ENCODE measurements at places on chromosomes 3 and 15.
A peak's percentile ranks its signal among the peaks of the same experiment; 100 is the strongest.

DNA sequence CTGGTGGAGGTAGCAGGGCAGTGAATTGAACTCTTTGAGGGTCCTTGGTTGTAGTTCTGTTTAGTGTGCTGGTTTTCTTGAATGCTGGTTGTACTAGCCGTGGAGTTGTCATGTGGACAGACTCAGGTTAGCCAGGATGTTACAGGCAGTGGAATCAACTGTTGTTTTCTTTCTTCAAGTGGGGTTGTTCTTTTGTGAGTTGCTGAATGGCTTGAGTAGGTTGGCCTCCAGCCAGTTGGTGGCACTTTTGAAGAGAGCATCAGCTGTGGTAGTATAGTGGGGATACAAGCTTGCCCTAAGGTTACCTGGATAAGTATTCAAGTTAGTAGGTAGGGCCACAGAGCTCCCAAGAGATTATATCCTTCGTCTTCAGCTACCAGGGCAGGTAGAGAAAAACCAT lies 31.8 kb upstream of the RARB start:
- DNase-seq, result no peak

DNA sequence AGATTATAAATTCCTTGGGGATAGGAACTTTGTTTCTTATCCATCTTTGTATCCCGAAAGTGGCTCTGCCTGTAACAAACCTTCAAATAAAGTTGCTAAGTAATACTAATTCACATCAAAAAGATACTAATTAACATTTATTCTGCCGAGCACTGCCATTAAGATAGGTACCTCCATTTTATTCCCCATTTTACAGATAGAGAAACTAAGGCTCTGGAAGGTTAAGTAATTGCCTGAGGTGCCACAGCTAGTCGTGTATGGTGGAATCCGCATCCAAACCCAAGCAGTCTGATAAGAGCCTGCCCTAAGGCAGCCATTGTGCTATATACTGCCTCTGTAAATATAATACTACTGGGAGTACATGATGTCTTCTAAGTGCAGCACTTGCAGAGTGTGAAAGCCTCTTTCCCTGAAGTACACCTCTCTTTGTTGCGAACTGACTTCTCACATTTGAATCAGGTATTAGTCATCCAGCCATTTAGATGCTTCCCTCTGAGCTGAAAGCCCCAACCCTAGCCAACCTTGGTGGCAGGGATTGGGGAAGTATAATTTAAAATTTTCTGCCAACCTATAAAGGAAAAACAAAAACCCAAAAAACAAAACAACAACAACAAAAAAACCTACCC lies 78.5 kb upstream of the CHD2 start:
- peak; percentile 27 for DNase-seq

DNA sequence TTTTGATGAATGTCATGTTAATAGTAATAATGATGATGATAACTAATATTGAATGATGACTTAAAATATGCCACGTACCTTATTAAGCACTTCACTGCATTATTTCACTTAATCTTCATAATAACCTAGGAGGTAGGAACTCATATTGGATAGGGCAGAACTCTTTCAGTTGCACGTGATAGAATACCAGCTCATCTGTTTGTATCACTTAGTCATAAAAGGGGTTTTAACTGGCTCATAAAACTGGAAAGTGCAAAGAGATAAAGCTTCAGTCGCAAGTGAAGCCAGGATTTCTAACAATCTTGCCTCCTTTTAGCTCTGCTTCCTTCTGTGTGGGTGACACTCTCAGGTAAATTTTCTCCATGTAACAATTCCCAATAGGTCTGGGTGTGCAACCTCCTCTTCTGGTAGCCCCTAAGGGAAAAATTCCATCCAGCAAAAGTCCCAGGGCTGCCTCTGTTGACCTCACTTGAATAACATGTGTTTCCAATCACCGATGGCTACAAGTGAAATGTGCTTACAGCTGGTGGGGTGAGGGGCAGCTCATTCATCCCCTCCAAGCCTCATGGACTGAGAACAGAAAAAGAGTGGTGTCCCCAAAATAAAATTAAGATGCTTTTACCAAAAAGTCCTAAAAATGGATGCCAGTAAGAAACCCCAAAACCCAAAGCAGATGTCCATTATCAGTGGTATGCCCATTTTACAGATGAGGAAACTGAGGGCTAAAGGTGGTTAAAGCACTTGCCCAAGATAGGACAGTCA lies 9.3 kb downstream of the GXYLT2 start:
- DNase-seq, result no peak

DNA sequence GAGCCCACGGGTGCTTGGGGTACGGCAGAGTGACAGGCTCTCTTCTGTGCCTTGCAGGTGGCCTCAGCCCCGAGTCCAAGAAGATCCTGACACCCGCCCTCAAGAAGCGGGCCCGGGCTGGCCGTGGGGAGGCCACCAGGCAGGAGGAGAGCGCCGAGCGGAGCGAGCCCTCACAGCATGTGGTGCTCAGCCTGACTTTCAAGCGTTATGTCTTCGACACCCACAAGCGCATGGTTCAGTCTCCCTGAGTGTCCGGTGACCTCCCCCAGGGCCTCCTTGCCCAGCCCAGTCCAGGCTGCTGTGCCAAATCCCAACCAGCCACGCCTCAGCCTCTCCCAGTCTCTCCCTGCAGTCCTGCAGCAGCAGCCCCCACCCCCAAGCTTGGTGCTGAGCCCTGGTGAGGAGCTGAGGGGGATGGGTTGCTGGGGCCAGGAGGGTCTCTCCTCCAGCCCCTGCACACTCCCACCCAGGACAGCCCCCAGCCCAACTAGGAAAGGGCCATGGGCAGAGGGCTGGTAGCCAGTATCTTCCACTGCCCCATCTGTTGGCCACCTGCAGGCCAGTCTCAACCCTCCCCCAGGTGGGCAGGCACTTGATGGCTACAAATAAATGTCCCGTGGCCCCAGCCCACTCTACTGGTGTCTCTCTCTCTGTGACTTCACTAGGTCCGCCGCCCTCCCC lies 58.5 kb downstream of the DNAJB8 start:
- DNase-seq, result no peak

DNA sequence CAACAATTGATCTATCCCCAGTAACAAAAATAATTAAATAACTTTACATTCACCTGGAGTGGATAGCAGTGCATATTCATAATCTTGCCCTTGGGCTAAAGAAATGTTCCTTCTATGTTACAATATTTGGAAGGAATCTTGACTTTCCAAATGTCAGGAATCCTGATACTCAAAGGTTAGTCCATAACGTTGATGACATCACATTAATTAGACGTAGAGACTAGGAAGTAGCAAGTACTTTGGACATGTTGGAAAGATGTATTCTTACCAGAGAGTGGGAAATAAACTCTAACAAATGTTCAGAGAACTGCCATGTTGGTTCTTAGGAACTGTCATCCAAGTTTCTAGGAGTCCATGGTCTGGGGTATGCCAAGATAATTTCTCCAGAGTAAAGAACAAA lies 70.6 kb upstream of the SLC25A36 start:
- DNase-seq, result no peak

DNA sequence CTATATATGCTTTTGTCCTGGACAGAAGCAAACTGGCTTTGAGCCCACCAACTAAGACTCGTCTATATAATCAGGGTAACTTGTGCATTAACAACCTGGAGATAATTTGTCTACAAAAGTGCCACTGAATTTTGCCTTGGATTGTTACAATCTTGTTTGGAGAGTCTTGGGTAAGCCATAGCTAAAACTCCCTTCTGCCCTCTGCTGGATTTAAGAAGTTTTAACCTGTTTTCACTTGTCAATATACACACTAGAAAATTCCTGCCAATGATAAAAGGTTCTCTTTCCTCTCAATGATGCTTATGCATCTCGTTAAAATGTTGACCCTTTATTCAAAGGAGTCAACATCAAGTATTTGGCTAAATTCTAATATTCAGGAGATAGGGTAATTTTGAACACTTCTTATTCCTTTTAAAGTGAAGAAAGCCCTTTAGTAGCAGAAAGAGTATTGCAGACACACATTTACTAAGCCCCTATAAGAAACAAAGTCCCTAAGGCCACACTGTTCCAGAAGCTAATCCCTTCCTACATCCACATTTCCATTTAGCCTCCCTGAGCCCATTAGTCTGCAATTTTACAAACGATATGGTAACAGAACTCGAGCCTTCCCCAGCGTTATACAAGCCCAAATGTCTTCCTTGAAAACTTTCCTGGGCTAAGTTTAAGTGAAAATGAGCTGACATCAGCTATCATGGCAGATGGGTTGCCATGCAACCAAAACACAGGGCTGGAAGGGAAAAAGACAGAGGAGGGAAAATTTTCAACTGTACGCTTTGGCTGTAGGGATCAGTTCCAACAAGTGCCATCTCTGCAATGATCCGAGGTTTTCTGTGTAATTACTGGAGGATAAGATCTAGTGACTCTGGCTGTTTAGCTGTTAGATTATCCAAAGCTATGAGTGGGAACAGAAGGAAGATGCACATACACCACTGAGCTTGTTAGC lies 75.9 kb upstream of the FGF12 start:
- DNase-seq, result no peak

DNA sequence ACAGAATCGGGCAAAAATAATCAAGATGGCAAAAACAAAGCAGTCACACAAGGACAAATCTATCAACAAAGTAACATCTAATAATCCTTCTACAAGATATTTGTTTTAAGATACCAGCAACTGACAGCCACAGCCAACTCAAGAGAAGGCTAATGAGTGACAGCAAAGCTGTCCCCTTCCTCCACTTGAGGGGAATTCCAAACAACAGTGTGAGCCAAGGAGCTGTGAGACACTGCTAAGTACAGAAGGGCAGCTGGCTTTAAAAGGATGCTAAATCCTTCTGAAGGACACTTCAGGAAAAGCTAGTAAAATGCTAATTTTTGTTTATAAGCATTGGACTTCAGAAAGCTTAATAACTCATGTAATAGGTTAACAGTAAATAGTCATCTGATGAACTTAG lies 120.3 kb upstream of the GOLGA8J start:
- DNase-seq, result no peak

DNA sequence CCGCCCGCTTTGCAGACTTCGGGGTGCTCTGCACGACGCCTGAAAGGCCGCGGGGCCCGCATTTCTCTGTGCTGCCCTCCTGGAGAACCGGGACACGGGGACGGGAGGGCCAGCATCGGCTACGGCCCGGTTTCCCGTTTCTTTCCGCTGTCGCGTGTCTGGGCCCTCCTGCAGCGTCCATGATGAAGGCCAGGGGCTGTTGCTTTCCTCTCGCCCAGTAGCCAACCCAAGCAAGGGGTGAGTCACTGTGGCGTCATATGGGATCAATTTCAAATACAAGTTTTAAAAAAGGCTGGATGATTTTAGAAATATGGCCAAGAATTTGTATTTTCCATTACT lies 435 bp downstream of the SLC35G2 start:
- peak; percentile 30 for DNase-seq

DNA sequence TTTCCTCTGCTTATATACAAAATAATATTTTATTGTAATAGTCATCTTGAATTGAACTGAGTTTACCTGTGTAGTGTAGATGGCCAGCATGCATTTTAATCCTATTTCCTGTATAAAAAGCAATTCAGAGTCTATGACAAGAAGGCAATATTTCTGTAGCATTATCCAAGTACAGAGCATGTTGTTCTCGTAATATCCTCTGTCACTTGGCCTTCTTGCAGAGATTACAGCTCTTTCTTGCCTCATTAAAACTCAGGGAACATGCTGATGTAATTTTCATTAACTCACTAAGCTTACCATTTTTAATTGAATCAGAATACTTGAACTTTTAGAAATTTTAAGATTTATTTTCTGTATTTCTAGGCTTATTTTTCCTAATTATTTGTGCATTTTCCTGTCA lies 203.3 kb upstream of the AGTR1 start:
- DNase-seq, result no peak

DNA sequence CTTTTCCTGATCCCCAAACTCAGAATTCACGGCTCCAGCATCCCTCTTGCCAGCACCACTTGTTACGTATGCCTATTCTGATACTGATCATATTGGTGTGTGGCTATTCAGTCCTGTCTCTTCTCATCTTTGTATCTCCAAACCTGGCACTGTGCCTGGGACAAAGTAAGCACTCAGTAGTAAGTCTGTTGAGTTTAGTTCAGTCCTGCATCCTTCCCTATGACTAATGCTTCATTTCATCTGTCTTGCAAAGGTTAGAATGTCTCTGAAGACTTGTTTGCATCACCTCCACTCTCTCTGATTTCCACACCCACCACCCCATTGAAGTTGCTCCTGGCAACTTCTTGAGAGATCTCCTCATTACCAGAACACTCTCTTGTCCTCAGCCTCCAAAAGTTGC lies 80.3 kb downstream of the HMG20A start:
- DNase-seq, result no peak

GRCh38 chr3:13135251-13135810 lies 62.1 kb upstream of the IQSEC1 start:
- DNase-seq, result no peak

DNA sequence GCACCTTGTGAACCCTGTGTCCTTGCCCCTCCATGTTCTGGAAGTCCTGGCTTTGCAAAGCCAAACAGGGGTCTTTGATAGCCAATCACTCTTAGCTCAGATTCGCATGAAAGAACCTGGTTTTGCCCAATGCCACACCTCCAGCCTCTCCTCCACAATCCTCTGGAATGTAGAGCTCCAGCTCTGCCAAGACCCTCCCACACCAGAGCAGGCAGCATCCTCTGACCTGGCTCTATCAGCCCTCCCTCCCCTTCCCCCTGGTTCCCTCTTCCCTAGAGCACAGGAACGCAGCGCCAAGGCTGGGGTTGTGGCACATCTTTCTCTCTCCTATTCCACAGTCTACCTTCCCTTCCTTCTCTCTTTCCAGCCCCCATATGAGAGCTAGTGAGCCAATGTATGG lies 133.3 kb downstream of the RPLP1 start:
- DNase-seq, result no peak

GRCh38 chr3:141894524-141895176 lies 18.2 kb downstream of the ATP1B3 start:
- DNase-seq, result no peak

DNA sequence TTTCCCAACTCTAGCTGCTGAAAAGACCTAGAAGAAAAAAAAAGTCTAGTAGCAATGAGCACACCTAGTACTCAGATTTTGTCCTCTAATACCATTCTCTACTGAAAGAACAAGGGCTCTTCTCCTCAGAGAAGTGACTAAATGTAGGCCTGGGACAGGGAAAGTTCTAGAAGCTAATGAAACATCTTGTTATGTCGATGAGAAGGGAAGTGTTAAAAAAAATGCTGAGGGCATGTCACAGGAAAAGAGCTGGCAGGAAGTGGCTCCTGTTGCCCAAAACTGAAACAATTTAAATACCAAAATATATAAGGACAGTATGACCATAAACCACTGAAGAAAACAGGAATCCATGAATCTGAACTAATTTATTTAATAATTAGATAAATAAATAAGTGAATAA lies 581.4 kb upstream of the TBL1XR1 start:
- no peak for DNase-seq

DNA sequence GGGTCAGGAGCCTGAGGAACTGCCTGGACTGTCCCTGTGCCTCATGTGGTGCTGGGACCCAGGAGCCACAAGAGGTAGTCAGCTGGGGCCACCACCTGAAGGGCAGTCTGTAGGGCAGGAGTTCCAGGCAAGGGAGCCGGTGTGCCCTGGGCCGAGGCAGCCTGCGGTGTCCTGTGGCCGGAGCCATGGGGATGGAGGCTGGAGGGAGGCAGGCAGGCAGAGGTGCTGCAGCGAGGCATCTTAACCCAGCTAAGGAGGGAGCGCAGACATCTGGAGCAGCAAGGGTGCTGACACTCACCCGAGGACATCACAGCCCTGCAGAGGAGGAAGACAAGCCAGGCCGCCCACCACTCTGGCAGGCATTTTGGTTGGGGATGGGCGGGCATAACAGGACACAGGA lies 77.8 kb downstream of the DNAJB8 start:
- no peak for DNase-seq

- DNase-seq, result no peak
Measured at GRCh38 chr15:47504624-47505256, 212.6 kb upstream of the SEMA6D start.

Data from stimulated activated naive CD8-positive, alpha-beta T cell treated with anti-CD3 and anti-CD28 coated beads, Interleukin-15, amount 100 ng/mL, for 72 hours (primary cell).